OCI-M1 (cell line): ENCODE measurements at places on chromosomes 13 and 19.

DNA sequence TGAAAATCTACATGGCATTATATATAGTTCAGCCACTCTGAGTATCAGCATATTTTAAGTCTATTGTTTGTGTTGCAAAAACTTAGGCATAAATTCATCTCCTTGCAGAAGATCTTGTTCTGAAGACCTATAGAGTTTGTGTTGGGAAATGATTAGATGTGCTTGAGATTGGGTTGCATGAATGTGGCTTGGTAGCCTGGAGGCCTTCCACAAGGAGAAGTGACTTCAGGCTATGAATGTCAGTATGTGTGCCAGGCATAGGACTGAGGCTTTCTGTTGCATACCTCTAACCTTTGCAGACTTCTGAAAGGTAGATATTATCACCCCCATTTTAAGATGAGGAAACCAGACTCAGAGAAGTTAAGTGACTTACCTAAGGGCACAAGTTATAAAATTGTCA lies 188.6 kb downstream of the OLFM4 start:
- DNase-seq: no peak

- no peak for DNase-seq
Measured at GRCh38 chr13:79966059-79966458, 374.9 kb downstream of the SPRY2 start.

DNA sequence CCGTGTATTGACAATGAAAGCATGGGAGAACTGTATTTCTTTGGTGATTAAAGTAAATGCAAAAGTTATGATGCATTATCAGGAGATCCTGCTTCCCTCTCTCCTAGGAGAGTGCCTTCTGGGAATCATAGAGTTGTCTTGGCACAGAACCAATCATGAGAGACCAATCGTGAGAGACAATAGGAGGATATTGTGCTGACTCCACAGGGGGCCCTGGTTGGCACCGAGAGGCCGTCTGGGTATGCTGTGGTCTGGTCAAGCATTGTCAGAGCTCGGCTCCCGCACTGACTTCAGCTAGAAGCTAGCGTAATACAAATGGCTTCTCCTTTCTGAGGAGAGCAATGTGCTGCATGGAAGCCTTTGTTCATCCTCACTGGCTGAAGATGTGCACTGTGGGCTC lies 131.5 kb upstream of the GJB6 start:
- DNase-seq: no peak

DNA sequence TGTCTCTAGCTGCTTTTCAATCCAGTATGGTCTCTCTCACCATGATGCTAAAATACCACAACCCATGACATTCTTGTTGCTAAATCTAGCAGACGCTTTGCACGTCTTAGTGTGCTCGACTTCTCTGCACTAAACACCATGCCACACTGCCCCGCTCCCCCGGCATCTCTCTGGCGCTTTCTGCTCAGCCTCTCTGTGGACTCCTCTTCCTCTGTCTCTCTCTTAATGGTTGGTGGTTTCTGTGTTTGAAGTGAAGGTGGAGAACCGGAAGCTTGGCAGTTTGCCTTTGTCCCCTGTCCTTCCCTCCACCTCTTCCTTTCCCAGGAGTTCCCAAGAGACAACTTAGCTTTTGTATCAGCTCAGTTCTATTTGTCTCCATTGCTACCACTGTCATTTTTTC lies 8.8 kb downstream of the ERCC5 start:
- no peak for DNase-seq

DNA sequence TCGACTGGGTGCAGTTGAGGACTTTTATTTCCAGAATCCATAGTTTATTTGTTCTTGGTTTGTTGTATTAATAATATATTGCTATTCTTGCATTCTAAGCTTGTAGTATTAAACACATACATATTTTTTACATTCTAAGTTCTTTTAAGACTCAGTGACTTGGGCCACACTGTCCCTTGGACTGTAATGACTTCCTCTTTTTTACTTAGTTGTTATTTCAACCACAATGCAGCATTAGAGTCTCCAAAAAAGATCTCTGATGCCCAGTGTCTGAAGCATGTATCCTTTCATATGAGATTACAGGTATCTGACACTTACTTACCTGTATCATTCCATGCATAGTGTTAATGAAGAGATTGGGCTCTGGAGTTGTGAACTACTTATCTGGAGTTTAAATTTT lies 864.9 kb upstream of the PCDH20 start:
- peak; percentile 76 for DNase-seq

GRCh38 chr13:50352720-50353480 lies 337.7 kb downstream of the KCNRG start:
- no peak for DNase-seq

DNA sequence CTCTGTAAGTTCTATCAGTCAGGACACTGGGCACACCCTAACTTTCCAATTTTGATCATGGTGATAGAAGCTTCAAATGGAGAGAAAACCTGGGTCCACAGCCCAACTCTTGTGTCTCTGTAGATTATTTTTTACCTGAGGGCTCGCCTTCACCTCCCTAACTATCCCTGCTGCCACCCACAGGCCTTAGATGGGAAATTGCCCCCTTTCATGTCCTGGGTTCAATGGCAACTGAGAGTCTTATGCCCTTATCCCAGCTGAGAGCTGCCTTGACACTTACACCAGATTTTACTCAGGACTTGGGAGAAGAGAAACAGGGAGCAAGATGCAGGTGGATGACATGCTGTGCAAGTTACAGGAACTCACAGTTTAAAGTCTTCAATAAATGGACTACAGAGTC lies 81.7 kb downstream of the RAP2A start:
- no peak for DNase-seq

GRCh38 chr19:47582320-47582909 lies 9.5 kb upstream of the ZNF541 start:
- DNase-seq: peak; percentile 81

- peak; percentile 72 for DNase-seq
Measured at GRCh38 chr13:74145249-74145975, 11.2 kb upstream of the KLF12 start.

- DNase-seq: no peak
Measured at GRCh38 chr19:35348911-35349611, 1.4 kb downstream of the FFAR1 start.

- DNase-seq: no peak
Measured at GRCh38 chr19:45793876-45794275, 1.2 kb upstream of the DMWD start.

- DNase-seq: no peak
Measured at GRCh38 chr13:113658836-113659235, 838 bp upstream of the ATP4B start.

DNA sequence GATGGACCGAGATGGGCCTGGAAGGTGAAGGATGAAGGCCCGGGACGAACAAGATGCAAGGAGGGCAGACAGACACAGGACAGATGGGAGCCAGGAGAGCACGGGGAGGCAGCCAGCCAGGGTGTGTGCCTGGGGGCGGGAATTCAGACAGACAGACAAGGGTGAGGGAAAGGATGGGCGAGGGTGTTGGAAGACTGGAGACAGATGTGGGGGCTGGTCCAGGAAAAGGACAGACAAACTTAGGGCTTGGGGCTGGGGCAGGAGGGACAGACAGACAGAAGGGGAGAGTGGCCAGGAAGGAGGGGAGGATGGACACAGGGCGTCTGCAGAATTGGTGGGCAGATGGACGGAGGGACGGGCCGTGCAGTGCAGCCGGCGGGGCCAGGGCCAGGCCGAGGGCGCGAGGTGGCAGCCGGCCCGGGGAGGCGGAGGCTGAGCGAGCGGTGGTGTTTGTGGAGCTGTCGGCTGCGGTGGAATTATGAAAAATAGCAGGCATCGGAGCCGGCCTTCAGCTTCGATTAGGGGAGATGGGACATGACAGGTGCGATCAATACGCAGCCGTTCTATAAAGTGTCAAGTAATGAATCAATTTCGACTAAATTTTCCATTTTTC lies 4.6 kb upstream of the ERFL start:
- DNase-seq: no peak

DNA sequence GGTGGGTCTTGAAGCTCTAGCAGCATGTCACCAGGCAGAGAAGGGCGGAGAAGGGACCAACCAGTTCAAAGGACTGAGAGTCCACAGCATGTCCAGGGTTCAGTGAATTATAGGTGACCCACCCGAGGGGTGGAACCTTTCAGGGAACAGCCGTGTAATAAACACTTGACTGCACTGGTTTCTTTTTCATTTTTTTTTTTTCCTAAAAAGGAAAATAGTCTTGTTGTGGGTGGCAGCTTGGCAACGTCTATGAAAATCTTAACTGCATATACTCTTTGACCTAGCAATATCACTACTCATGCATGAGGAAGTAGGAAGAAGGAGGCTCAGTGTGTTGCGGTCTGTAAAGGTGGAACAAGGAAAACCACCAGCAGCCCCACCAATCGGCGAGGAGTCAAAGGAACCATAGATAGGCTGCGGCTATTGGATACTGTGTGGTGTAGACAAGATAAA lies 13.0 kb upstream of the MYH14 start:
- DNase-seq: peak; percentile 83

GRCh38 chr13:93771782-93772181 lies 545.2 kb downstream of the GPC6 start:
- peak; percentile 30 for DNase-seq

DNA sequence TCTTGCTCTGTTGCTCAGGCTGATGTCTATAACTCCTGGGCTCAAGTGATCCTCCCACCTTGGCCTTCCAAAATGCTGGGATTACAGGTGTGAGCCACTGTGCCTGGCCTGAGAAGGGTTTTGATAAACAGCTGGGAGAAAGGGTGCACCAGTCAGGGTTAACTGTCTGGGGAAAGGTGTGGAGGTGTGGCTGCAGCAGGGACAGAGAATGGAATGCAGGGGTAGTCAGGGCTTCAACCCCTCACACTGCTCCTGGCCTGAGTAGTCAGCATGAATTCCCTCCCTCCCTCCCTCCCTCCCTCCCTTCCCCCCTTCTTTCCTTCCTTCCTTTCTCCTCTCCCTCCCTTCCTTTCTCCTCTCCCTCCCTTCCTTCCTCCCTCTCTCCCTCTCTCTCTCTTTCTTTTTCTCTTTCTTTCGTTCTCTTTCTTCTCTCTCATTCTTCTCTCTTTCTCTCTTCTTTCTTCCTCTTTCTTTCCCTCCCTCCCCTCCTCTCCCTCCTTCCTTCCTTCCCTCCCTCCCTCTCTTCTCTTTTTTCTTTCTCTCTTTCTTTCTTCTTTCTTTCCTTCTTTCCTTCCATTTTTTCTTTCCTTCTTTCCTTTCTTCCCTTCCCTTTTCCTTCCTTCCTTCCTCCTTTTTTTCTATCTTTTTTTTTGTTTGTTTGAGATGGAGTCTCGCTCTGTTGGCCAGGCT lies 16.0 kb downstream of the MYO1F start:
- no peak for DNase-seq

DNA sequence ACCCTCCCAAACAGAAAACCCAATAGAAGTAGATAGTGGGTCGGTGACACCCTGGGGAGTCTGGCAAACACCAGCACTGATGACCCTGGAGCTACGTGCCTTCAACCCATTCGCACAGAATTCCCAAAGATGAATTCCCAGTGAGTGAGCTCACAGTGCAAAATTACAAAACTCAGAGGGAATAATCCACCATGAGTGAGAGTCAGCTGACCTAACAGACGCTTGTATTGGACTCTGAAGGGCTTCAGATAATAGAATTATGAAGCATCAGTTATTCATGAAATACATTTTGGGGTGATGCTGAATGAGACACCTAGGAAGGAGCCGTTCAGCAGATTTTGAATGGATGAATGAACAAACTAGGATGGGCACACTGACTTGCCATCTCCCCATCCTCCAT lies 40.2 kb downstream of the KCNC3 start:
- DNase-seq: no peak

- DNase-seq: no peak
Measured at GRCh38 chr19:7987114-7987768, 18.2 kb downstream of the ELAVL1 start.

GRCh38 chr13:26280822-26281221 lies 26.9 kb downstream of the CDK8 start:
- no peak for DNase-seq

DNA sequence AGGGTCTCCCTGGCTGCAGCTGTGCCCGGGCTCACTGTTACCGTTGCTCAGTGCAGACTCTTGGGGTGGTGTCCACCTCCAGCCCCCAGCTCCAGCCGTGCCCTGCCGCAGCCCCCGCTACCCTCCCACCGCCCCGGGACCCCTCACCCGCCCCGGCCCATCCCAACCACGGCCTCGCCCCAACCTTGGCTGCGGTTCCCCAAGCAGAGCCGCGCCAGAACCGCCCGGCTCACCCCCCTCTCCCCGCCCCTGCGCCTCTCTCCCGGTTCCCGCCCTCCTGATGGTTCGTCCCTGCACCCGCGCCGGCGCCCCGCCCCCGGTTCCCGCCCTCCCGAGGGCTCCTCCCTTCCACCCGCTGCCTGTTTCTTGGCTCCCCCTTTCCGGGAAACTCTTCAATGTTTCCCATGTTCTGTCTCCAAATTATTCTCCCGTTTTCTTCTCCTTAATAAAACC lies 40.3 kb downstream of the ANKRD10 start:
- DNase-seq: peak; percentile 77
